ENCODE measurements at places on chromosomes 13 and 19. TPM values are rescaled to one million over a fixed set of nuclear protein-coding genes. Genes with fewer than 3 reads are reported as not detected.

Gene KLF2
- total RNA-seq = 0.24 TPM

Gene NXNL1
- not detected for total RNA-seq

Gene VSIG10L
- total RNA-seq = 1.4 TPM

Gene SPRED3
- total RNA-seq = under 0.01 TPM
